H9 (cell line): ENCODE measurements at places on chromosomes 13 and 19. TPM values are rescaled to one million over a fixed set of nuclear protein-coding genes. Genes with fewer than 3 reads are reported as not detected.
A peak's percentile ranks its signal among the peaks of the same experiment; 100 is the strongest.

The PTGIR gene
- not detected in 2 replicates for total RNA-seq

The FKBP8 gene
- 308 and 310 TPM in 2 replicates for total RNA-seq

The FAM174C gene
- total RNA-seq = 56.4 and 63.0 TPM in 2 replicates

The ACP7 gene
- 0.15 and 0.18 TPM in 2 replicates for total RNA-seq

The IFNL1 gene
- not detected in 2 replicates for total RNA-seq

The MUC16 gene
- total RNA-seq = 0.22 and 0.29 TPM in 2 replicates

The ESD gene
- 72.6 and 78.8 TPM in 2 replicates for total RNA-seq

The SYNGR4 gene
- 0.31 TPM in 1 of 2 replicates, not detected in the other for total RNA-seq

The BRSK1 gene
- total RNA-seq = 43.5 and 47.0 TPM in 2 replicates

DNA sequence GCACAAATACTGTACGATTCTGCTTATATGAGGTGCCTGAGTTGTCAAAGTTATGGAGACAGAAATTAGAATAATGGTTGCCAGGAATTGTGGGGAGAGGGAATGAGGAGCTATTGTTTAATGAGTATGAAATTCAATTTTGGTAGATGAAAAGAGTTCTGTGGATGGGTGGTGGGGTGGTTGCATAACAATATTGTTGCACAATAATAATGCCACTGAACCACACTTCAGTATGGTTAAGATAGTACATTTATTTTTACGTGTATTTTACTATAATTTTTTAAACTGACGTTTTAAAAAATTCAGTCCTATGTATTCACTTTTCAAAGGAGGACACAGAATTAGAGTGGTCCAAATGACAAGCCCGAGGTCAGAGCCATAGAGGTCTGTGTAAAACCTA is 1.8 kb upstream of the OXGR1 start:
- DNase-seq = no peak

DNA sequence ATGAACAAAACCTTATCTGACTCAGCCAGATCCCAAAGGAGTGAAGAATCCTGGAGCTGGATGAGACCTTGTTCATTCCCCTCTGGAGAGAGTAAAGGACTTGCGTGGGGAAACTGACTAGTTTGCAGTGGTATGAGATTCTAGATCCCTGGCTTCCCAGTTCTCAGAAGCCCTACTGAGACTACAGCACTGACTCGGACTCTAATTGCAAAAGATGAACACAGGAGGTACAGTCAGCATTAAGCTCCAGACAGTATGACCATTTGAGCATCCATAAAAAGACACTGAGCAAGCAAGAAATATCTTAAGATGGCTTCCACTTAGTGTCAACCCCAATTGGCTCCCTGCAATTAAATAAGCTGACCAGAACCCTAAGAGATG is 6.8 kb downstream of the ZC3H4 start:
- no peak for DNase-seq

DNA sequence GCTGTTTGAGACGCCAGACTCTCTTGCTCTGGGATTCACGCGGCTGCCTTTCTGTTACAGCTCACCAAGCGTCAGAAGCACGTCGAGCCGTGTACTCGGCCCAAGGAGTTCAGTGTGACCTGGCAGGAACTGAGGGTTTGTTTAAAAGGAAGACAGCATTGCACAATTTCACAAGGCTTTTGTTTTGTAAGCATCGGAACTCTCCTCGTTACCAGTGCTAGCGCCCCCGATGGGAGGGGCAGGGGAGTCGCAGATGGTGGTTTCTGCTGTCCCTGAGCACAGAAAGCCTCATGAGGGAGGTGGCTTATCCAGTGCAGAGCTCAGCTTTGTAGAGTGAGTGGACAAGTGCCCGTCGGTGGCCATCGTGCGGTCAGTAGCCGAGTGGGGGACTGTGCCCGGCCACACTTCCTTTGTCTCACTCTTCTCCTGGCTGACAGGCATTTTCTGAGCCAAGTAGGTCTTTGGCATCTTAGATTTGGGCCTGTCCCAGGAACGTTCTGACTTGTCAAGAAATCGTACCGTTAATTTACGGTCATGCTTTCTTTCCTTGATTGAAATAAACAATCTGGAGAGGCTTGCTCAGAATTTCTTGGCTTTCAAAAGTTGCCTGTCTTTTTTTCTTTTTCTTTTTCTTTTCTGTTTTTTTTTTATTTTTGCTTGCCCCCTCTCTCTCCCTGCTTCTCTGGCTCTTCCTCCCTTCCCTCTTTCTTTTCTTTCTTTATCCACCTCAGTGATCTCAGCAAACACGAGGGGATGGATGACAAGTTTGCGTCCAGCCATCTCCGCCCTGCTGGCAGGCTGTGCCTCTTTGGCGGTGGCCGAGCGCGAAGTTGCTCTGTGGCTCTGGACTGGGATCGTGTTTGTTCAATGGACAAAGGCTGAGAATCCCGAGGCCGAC is 7.7 kb downstream of the KDM4B start:
- peak; percentile 64 for DNase-seq

- DNase-seq = peak; percentile 72
Observed at GRCh38 chr13:25910991-25911419, 140.8 kb downstream of the SHISA2 start.

- no peak for DNase-seq
Observed at GRCh38 chr13:106426909-106427308, 108.6 kb downstream of the EFNB2 start.

- DNase-seq = no peak
Observed at GRCh38 chr19:16337809-16338469, 13.3 kb downstream of the KLF2 start.

- no peak for DNase-seq
Observed at GRCh38 chr19:50030225-50030624, 4.4 kb downstream of the ZNF473 start.

- no peak for DNase-seq
Observed at GRCh38 chr19:43124360-43124759, 41.9 kb upstream of the PSG2 start.

DNA sequence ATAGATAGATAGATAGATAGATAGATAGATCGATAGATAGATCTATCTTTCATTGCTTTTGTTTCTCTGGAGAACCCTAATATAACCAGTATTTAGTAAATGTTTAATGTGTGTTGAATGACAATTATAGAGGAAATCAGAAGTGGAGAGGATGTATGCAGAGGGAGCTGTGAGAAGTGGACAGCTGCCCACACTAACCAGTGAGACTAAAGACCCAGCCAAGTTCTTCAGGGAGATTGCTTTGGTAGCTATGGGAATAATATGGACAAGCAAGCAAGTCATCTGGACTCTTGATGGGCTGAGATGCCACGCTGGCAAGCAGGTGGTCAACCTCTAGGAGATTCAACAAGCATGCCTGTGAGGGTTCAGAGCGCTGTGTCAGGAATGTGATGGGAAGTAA is 14.9 kb upstream of the INTS6 start:
- DNase-seq = no peak

DNA sequence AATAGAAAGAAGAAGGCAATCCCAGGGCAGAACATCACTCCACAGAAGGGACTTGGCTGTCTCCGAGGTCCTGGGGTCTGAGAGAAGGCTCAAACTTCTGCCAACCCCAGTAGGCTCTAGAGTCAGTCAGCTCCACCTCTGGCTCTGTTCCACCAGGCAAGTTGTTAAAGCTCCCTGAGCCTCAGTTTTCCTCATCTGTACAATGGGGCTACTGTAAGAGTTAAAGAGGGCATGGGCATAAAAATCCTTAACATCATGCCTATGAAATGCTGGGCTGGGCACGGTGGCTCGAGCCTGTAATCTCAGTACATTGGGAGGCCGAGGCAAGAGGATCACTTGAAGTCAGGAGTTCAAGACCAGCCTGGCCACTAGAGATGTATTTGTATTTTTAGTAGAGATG is 5.1 kb downstream of the UNC13A start:
- DNase-seq = no peak
